ENCODE measurements at places on chromosomes 7 and 10.

- DNase-seq, result no peak
Observed at GRCh38 chr7:143416565-143417149, 8.0 kb upstream of the EPHA1 start.

DNA sequence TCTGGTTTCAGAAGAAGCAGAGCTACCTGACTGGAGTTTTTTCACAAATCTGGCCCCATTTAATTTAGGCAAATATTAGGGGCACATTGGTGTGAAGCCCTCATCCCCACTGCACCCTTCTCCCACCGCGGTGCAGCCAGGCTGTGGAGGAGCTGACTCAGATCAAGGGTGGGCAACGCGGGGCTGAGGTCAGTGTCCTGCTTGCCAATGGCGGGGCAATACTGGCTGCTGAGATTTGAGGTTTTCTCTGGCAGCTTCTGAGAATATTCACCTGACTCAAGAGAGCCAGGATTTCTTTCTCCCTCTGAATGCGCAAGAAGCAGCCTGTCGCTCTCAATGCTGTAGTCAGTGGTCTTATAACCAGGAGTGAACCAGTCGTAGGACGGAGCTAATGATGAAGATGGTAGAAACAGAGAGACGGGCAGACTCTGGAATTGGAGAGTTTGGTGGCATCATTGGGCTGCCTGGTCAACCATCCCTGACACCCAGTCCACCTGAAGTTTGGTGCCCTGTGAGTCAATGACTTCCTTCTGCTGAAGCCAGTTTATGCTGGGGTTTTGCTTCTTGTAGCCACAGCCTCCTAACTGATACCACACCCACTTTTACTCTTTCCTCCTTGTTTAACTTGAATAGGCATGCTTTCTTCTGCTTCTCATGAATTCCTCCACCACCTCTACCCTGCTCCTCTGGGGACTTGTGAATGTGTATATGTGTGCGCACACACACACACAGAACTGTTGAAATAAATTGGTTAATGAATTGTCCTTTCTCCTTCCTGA is 123.7 kb upstream of the CTBP2 start:
- DNase-seq, result no peak

DNA sequence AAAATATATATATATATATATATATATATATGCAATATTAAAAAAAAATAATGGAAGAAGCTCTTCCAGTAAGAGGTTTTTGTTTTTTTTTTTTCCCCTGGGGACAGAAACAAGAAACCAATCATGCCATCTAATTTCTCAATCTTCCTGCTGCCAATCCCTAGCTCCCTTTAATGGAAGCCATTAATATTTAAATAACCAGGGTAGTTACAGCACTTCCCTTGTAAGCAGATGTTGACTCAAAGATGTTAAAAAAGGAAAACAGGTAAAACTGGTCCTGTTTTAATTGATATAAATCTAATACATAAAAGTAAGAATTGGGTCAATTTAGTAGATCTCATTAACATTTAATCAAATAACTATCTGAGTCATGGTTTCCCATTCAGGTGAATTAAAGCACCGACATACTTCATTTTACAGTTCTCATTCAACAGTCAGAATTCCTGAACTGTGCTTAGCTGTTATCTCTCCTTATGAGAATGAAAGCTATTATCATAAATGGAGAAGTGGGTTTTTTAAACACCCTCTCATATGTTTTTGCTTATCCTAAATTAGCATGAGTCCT is 22.6 kb downstream of the CPVL start:
- DNase-seq, result no peak

- DNase-seq, result no peak
Observed at GRCh38 chr7:135234727-135235126, 1.1 kb downstream of the STRA8 start.

- no peak for DNase-seq
Observed at GRCh38 chr10:62805231-62806099, 945 bp downstream of the ADO start.

DNA sequence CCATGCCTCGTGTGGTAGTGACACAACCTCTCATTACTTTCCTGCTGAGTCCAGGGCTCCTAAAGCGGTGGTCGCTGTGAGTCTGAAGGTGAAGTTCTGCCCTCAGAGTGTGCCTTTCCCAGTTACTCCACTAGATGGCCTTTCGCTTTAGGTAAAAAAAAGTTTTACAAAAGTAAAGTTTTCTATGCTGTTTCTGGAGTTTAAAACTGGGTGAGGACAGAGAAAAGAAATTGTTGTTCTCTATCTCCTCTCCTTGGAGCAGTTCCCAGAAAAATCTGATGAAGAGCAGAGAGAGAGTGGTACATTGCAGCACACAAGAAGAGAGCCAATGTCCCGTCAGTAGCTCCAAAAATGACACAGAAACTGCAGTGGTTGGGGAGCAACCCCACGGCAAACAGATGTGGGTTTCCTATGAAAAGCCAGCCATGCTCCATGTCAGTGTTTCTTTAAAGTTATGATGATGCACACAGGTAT is 257.1 kb downstream of the GLI3 start:
- DNase-seq, result no peak

- DNase-seq, result no peak
Observed at GRCh38 chr7:96349572-96349971, 27.7 kb upstream of the SLC25A13 start.

DNA sequence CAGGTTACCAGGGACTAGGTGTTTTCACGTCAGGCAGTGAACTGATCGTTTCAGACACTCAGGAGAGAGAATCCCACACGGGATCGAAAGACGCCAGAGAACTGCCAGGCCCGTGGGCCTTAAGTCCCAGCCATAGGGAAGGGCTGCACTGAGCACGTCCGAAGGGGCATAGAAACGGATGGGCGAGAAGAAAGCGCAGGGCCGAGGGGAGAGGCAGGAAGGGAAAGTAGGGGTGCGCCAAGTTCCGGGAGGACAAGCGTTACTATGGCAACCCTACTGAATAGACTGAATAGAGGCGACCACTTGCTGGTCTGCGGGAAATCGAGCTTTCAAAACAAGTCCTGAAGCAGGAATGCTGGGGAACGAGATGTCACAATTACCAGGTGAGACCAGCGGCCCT is 421.3 kb upstream of the NUPR2 start:
- DNase-seq, result no peak

GRCh38 chr10:10392511-10392910 is 625.2 kb upstream of the CELF2 start:
- no peak for DNase-seq

DNA sequence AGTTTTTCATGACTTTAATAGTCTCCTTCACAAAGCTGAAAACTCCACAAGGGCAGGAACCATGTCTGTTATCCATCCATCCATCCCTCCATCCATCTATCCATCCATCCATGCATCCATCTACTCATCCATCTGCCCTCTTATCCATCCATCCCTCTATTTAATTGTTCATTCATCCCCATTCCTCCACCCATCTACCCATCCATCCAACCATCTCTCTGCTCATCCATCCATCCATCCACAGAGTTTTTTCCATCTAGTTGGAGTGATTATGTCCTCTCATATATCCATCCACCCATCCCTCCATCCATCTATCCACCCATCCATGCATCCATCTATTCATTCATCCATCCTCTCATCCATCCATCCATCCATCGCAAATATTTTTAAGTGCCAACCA is 237.9 kb downstream of the EMX2 start:
- no peak for DNase-seq

DNA sequence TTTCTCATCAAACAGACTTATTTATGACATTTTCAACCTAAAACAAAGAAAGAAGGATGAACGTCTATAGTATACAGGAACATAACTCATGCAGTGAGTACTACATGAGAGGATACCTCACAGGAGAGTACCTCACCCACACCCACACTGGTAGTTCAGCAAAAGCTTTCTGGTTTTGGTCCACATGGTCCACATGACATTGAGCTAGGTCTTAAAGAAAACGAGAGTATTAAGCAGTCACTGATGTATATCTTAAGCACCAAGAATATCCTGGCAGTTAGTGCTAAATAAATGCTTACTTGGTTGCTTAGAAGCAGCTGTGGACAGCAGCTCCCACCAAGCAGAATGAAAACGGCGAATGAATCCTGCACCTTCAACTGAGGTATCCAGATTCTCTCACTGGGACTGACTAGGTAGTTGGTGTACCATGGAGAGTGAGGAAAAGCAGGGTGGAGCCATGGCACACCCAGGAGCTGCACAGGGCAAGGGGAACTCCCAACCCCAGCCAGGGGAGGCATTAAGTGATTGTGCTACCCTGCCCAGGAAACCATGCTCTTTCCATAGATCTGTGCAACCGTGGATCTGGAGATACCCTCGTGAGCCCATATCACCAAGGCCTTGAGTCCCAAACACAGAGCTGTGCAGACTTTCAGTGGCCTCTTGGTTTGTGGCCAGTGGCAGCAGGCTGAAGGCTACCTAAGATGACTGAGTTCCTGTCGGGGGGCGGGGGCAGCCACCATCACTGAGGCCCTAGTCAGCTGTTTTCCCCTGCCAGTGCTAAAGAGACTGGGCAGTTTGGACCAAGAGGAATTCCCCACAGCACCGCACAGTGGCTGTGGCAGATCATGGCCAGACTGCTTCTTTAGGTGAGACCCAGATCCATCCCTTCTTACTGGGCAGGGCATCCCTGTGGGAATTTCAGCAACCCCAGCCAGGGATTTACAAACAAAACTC is 143.4 kb downstream of the SGMS1 start:
- no peak for DNase-seq

- DNase-seq, result no peak
Observed at GRCh38 chr7:50865450-50865849, 82.8 kb upstream of the GRB10 start.

DNA sequence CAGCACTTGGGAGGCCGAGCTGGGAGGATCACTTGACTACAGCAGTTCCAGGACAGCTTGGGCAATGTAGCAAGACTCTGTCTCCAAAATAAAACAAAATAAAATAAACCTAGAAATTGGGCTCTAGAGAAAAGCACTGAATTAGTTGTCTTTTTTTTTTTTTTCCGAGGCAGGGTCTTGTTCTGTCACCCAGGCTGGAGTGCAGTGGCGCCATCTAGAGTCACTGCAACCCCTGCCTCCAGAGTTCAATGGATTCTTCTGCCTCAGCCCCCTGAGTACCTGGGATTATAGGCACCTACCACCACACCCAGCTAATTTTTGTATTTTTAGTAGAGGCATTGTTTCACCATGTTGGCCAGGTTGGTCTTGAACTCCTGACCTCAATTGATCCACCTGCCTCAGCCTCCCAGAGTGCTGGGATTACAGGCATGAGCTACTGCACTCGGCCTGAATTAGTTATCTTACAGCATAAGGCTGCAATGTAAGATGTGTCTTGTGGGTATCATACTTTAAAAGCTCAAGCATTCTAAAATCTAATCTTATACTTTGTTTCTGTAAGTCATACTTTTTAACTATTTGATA is 12.8 kb downstream of the MEIG1 start:
- DNase-seq, result peak; percentile 37

DNA sequence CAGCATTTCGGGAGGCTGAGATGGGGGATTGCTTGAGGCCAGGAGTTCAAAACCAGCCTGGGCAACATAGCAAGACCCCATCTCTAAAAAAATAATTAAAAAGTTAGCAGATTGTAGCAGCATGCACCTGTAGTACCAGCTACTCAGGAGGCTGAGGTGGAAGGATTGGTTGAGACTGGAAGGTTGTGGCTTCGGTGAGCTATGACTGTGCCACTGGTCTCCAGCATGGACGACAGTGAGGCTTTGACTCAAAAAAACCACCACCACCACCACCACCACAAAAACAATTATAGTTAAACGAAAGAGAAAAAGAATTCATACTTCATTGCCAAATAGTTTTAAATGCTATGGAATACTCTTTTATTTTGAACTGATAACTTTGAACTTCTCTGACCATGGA is 63.4 kb downstream of the VTI1A start:
- DNase-seq, result no peak

GRCh38 chr7:100966542-100967291 is 2.6 kb upstream of the MUC12 start:
- no peak for DNase-seq

Measured in stimulated activated CD4-positive, alpha-beta T cell treated with anti-CD3 and anti-CD28 coated beads, Interleukin-15, amount 100 ng/mL, for 1 hour (primary cell).